ENCODE measurements at places on chromosomes 1 and 21.
A peak's percentile ranks its signal among the peaks of the same experiment; 100 is the strongest.

- DNase-seq, result no peak
Observed at GRCh38 chr1:198633675-198634121, 5.1 kb upstream of the PTPRC start.

DNA sequence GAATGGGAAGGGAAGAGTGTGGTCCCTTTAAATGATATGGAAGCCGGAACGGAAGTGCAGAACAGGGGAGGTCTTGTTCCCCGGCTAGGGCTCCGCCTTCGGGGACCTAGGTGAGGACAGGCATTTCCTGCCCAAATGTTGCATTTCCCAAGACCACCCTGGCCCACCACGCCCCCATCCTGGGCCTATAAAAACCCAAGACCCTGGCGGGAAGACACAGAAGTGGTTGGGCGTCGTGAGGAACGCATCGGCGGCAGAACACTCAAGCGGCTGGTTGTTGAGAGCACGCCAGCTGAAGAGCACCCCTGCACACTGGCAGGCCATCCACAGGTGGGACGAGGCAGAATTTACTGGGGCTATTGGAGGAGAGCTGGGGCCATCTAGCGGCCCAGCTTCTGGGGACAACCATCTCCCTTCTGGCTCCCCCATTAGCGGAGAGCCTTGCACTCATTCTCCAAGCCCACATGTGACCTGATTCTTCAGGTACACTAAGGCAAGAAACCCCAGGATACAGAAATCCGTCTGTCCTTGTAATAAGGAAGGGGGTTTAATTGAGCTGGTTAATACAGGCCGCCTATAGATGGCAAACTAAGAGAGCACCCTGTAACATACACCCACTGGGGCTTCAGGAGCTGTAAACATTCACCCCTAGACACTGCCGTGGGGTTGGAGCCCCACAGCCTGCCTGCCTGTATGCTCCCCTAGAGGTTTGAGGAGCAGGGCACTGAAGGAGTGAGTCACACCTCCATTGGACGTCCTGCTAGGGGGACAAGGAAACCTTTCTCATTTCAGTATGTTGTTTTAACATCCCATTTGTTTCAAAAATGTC is 1327.9 kb downstream of the BRINP3 start:
- DNase-seq, result no peak

- no peak for DNase-seq
Observed at GRCh38 chr21:33552093-33552998, 9.5 kb downstream of the SON start.

GRCh38 chr1:64882574-64883255 is 83.6 kb downstream of the JAK1 start:
- DNase-seq, result no peak

- DNase-seq, result no peak
Observed at GRCh38 chr1:240492832-240493440, 119.0 kb downstream of the GREM2 start.

DNA sequence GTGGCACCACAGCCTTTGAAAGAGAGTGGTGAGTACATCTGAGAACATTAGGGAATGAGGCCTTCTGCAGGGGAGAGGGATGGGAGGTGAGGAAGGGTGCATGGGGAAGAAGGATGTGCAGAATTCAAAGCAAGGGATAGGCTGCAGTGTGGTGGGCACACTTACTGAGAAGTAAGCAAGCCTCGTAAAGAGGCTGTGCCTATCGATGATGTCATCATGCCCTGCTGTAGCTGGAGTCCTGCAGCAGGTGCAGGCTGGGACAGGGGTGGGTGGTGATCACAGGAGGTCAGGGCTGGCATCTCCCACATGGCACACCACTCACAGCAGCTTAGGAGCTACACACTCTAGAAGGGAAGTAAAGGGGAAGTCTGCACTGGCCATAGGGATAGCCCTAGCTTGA is 16.2 kb downstream of the ZSCAN20 start:
- no peak for DNase-seq

DNA sequence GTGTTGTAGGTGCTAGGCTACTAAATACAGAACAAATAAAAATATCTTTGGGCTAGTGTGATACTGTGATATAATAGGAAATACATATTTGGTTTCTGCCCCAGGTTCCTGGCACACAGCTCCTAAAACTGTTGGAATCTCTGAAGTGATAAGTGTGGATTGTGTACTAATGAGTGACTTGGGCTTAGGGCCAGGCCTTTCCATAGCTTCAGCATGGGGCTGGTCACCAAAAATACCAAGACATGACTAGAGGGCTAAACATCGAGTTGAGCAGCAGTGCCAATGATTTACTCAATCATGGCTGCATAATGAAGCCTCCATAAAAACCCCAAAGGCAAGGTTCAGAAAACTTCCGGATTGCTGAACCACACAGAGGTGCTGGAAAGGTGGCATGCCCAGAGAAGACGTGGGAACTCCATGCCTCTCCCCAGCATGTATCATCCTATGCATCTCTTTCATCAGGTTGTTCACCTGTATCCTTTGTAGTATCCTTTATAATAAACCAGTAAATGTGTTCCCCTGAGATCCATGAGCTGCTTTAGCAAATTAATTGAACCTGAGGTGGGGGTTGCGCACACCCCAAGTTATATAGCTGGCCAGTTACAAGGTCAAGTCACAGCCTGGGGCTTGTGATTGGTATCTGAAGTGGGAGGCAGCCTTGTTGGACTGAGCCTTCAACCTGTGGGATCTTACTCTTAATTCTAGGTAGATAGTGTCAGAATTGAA is 51.6 kb downstream of the ZMYM4 start:
- DNase-seq, result peak; percentile 44

DNA sequence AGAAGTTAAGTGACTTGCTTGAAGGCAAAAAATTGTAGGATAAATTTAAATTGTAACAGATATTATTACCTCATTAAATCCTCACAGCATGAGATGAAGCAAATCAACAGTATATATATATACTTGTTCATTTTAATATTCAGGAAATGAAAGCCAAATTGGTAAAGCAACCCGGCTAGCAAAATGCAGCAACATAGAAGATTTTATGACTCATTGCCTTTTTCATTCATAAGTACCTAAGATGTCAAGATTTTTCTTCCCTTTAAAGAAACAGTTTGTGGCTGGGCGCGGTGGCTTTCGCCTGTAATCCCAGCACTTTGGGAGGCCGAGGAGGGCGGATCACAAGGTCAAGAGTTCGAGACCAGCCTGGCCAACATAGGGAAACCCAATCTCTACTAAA is 190.5 kb upstream of the NRIP1 start:
- DNase-seq, result no peak

- no peak for DNase-seq
Observed at GRCh38 chr21:32088471-32088870, 190.4 kb downstream of the MIS18A start.

GRCh38 chr1:46188295-46189030 is 9.8 kb downstream of the POMGNT1 start:
- no peak for DNase-seq

GRCh38 chr21:43919871-43920801 is 55.1 kb downstream of the AGPAT3 start:
- no peak for DNase-seq

DNA sequence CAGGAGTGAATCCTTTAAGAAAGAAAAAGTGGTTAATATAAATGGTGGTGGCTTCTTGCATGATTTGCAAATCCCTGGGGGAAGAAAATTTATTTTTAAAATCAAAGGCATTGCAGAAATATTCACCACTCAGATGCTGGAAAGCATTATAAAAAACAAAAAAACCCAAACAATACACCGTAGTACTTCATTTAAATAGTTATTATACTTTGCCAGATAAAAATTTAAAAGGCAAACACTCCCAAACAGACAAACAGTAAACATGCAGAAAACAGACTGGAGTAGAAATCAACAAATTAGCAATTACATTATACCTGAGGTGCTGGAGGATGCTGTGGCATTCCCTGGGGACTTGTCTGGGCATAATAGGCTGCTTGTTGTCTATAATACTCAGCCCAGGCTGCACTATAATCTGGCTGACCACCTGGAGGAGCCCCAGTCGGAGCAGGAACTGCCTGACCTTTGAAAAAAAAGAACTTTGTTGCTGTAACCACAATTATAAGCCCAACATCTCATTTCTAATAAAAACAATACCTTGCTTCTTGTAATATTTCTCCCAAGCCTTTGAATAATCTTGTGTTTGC is 29.9 kb downstream of the FUBP1 start:
- no peak for DNase-seq

- DNase-seq, result no peak
Observed at GRCh38 chr1:246151796-246152434, 355.2 kb downstream of the SMYD3 start.

- DNase-seq, result no peak
Observed at GRCh38 chr1:160891474-160891873, 6.5 kb upstream of the ITLN1 start.

GRCh38 chr1:23249787-23250454 is 32.6 kb upstream of the HTR1D start:
- DNase-seq, result no peak

DNA sequence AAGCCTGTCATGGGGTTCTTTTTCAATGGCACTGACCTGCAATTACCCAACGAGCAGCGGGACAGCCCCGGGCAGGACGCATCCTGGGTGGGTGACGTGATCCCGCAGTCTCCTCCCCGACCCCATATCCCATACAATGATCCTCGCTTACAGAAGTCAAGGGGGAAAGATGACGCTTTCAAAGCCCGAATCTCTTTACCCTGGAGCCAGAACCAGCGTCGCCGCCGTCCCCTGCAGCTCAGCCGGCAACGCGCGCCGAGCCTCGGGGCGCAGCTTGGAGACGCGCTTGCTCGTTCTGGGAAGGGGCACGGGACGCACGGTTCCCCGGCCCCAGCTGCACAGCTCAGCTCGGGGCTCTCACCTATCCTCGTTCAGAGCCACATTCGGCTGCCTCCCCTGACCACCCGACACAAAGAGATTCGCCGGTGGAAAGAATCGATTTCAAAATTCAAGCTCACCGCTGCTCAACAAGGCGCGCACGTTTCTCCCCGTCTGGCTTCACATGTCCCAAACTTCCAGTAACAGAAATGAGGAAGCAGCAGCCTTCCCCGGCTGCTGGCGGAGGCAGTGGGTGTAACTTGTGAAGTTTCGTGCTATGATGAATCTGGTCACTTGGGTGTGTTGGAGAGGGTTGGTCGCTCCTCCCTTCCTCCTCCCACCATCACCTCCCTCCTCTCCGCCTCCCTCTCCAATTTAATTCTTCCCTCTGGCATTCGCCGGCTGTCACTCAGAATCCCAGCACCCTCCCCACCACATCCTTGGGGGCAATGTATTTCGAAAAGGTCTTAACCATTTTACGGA is at the start of gene TIAM1:
TSS of gene TIAM1 (minus strand) at position 582 of the 801 bp plus-strand sequence. CDS start 77,289 bp downstream, outside the sequence.
- no peak for DNase-seq

DNA sequence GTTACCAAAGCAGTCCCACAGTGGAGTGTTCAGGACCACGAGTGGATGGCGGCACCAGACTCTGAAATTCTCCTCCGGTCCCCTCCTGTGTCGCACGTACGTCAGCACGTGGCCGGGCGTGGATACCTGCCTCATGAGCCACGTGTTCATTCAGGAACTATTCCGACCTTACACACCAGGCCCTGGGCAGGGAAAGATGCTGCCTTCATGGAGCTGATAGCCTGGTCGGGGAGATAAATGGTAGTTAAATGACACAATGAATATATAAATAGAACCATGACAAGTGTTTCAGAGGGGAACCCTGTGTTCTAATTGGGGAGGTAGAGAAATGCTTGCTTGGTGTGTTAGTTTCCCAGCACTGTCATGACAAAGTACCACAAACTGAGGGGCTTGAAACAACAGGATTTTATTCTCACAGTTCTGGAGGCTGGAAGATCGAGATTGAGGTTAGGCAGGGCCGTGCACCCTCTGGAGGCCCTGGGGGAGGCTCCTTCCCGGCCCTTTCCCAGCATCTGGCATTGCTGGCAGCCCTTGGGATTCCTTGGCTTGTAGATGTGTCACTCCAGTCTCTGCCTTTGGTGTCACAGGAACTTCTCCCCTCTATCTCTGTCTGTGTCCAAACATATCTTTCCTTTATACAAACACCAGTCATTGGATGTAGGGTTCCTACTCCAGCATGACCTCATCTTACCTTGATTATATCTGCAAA is 28.9 kb upstream of the GPR137B start:
- DNase-seq, result no peak

GRCh38 chr1:20342294-20343148 is 51.8 kb downstream of the VWA5B1 start:
- no peak for DNase-seq

DNA sequence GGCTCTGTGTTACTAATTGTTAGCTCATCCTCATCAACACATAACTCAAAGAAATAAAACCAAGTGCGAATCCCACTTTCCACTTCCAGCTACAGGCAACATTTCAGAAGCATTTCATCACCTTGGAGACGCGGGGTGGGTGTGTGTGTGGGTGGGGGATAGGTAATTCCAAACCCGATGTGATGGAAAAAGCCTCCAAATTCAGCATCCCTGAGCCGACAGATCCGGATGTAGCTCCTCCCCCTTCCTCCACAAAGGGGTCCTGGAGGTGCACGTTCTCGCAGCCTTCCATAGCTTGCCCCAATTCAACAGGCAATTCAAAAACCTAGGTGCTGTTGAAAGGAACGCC is 486 bp downstream of the HSPA13 start:
- no peak for DNase-seq

- DNase-seq, result no peak
Observed at GRCh38 chr1:219505886-219506285, 107.0 kb downstream of the ZC3H11B start.

DNA sequence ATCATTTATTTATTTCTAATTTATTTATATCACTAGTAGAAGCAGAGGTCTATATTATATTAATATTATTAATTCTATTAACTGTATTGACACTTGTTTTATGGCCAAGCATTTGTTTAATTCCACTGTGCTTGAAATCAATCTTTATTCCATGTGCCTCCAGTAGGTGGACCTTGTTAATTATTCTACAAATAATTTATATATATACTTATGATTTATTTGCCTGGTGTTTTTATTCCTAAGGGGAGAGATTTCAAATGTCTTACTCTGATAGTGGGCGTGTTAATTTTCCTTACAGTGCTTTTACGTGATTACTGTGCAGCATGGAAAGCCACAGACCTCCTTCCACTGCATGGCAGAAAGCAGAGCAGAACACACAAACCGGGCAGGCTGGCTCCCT is 17.5 kb upstream of the OR6N2 start:
- DNase-seq, result no peak

DNA sequence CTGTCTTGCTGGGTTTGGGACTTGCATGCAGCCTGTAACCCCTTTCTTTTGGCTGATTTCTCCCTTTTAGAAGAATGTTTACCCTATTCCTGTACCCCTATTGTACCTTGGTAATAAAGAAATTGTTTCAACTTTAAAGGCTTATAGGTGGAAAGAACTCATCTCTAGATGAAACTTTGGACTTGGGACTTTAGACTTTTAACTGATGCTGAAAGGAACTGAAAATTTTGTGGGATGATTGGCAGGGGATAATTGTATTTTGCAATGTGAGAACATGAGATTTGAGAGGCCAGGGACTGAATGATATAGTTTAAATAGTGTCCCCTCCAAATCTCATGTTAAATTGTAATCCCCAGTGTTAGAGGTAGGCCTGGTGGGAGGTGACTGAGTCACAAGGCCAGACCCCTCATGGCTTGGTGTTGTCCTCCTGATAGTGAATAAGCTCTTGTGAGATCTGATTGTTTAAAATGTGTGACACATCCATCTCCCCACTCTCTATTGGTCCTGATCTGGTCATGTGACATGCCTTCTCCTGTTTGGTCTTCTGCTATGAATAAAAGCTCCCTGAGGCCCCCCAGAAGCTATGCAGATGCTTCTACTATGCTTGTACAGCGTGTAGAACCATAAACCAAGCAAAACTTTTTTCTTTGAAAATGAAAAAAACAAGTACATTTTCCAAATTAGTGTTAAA is 1621.3 kb upstream of the B3GALT2 start:
- no peak for DNase-seq

All from GM04503 (cell line).